Fibroblast of skin of left quadriceps (primary cell): ENCODE measurements at places on chromosomes 11 and 22.

GRCh38 chr11:64095273-64095817 lies 59.6 kb downstream of the FLRT1 start:
- DNase-seq, result no peak

GRCh38 chr11:65403607-65404121 lies 17.2 kb downstream of the FRMD8 start:
- no peak for DNase-seq

GRCh38 chr11:19679952-19680828 lies 32.4 kb upstream of the NAV2 start:
- peak; percentile 98 for DNase-seq

DNA sequence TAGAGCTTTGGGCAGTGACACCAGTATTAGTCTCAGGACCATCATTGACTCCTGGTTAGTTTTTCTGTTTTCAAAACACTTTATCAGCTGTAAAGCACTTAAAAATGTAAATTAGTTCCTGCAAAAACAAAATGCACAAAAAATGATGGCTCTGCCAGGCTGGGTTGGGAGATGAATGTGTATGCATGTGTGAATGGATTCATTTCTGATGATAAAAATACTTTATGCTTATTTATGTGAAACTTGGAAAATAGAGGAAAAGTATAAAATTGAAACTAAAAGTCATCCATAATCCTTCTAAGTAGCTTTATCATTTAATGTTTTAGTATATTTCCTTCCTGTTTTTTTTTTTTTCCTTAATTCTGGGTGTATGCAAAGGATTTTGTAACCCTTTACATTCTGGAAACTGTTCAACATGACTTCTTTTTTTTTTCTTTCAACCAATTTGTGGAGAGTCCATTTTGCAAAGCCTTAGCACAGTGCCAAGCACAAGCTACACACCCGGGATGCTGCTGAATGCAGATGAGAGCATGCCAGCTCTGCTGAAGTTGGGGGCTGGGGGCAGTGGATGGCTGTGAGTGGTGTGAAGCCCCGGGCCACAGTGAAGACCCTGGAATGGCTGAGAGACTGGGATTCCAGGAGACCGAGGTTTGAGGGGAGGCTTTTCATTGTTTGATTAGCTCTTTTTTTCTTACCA lies 37.6 kb downstream of the PTPRJ start:
- DNase-seq, result no peak

- no peak for DNase-seq
These were observed 19.9 kb upstream of the CTR9 start for GRCh38 chr11:10731064-10731680.

DNA sequence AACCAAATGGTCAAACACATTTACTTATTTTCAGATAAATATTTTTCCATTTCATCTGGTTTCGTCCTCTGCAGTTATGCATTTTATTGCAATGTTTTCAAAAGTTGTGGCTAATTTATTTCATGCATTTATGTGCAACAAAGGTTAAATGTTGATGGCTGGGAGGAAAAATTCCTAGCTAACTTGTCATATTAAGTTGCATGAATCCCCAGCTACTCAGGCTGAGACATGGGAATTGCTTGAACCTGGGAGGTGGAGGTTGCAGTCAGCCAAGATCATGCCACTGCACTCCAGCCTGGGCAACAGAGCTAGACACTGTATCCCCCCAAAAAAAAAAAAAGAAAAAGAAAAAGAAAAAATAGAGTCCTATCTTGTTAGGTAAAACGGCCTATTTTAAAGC lies 1862.4 kb upstream of the RAG2 start:
- DNase-seq, result peak; percentile 20

GRCh38 chr11:104254347-104254746 lies 90.4 kb upstream of the PDGFD start:
- DNase-seq, result peak; percentile 13

DNA sequence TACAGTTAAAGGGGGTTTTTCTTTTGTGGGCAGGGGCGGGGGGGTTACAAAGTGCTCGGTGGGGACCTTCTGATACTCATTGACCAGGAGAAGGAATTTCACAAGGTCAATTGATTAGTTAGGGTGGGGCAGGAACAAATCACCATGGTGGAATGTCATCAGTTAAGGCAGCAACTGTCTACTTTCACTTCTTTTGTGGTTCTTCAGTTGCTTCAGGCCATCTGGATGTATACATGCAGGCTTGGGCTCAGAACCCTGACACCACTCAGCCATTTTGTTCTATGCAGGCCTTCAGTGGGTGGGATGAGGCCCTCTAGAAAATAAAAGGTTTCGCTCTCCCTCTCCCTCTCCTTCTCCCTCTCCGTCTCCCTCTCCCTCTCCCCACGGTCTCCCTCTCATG lies 29.6 kb downstream of the TSPAN32 start:
- no peak for DNase-seq

GRCh38 chr11:106468531-106468930 lies 391.1 kb downstream of the AASDHPPT start:
- no peak for DNase-seq

DNA sequence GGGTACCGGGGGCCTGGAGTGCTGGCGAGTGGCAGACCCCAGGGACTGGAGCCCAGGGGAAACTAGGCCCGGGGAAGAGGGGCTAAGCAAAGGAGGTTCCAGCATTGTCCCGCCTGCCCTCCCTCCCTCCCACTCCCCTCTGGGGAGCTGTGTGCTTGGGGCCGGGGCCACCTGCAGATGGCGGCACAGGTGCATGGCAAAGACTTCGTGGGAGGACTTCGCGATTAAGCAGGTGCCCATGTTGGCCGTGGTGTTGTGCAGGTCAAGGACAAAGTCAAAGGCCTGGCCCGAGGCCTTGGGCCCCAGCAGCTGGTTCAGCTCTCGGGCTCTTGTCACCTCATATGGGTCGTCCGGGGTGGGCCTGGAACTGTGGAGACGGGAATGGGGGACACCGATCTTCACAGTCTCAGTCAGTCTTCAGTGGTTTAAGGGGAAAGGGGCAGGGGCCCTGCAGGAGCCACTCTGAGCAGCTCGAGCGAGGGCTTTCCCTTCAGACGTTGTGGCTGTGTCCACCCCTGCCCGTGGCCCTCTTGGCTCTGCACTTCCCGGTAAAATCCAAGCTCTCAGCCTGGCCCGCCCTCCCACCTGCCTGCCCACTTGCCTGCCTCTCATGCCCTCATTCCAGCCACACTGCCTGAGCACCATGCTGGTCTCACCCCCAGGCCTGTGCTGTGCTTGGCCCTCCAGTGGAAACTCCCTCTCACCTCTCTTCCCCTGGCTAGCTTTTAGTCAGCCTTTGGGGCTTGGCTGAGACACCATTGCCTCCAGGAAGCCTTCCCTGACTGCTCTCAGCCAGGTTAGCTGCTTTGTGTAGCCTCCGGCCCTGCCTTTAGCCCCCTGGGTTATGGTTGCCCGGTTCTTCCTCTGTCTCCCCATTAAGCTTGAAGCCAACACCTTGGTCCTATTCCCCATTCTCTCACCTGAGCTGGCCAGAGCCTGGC lies 4.7 kb downstream of the ACY3 start:
- DNase-seq, result no peak

DNA sequence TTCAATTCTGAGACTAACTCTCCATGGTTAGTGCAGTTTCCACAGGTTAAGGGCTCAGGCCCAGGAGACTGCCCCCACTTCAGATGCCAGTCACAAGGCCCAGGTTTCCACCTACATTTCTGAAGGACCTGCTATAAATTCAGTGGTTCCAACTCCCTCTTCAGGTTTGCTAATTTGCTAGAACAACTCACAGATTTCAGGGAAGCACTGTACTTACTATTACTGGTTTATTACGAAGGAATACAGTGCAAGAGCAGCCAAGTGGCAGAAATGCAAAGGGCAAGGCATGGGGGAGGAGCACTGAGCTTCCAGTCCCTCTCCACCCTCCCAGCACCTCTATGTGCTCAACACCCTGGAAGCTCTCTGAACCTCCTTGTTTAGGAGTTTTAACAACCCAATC lies 39.3 kb upstream of the SPON1 start:
- DNase-seq, result no peak

- no peak for DNase-seq
These were observed at the start of gene SMIM38 for GRCh38 chr11:69155302-69156234. Gene SMIM38, plus strand, starts transcription at chr11:69155935. Its CDS starts 1,912 bp downstream, at chr11:69157847.

DNA sequence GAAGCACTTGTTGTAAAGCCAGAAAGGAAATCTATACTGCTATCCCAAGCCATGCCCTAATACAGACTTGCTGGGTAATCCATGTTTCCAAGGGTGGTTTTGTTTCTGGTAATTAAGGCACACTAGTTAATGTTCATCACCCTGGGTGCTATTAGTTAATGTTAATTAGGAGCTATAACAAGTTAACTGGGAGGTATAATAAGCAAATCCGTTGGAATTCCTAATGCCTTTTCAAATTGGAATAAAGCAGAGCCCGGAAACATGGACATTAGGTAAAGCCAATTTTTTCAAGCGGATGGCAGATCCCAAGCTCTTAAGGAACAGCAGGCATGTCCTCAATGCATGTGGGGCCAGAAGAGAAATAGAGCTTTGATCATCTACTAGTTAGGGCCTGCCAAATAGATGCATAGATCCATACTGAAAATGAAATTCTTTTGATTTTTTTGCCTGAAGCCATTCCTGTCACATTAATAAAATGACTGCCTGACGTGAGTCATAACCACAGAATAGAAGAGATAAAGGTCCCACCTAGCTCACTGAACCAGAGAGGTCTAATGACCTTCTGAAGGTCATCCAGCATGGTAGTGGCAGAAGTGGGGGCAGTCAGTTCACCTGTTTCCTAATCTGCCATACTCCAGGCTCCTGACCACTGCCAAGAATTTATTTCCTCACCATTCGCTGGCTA lies 28.5 kb upstream of the CCDC34 start:
- DNase-seq, result no peak

DNA sequence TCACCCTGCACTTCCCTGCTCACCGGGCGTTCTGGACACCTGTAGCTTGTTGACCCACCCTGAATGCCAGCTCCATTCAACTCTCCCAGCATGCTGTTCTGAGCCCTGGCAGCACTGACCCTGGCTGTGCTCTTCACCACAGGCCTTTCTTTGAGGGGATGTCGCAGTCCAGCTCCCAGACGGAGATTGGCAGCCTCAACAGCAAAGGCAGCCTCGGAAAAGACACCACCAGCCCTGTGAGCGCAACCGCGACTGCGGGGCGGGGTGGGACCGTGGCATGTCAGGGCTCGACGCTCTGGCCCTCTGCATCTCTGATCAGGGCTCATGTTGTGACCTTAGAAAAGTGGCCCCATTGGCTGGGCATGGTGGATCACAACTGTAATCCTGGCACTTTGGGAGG lies 47.4 kb upstream of the RAB1B start:
- DNase-seq, result no peak

GRCh38 chr11:125569915-125570621 lies 791 bp downstream of the EI24 start:
- no peak for DNase-seq

DNA sequence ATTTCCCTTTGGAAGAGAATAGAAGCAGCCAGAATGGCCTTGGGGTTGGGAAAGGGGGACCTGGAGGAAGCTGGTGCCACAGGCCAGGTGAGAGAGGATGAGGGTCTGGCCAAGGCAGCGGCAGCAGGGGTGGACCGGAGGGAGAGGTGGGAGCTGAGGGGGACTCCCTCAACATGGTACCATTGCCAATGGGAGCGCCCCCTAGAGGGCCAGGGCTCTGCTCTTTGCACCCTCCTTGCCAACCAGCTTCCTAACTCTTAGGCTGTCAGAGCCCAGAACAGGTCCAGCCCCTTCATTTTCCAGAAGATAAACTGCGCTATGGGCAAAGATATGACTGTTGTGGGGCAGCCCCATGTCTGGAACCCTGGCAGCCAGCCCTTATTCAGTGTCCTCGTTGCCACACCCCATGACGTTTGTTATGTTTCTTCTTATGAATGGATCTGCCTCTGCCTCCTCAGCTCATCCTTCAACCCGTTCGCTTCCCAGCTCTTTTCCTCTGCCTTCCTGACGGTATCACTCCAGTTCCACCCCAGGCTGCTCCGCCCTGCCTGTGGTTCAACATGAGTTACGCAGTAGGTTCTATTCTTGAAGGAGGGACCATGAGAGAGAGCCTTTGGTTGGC lies 185.2 kb downstream of the GRIK4 start:
- no peak for DNase-seq
